ENCODE measurements at places on chromosomes 12 and 14. TPM values are rescaled to one million over a fixed set of nuclear protein-coding genes. Genes with fewer than 3 reads are reported as not detected.

SMAGP gene
- 8.6 TPM for total RNA-seq

COA8 gene
- 15.2 TPM for total RNA-seq

GDF11 gene
- 0.78 TPM for total RNA-seq

TMEM106C gene
- total RNA-seq: 47.0 TPM

ALDH1L2 gene
- 31.1 TPM for total RNA-seq

TCL1B gene
- total RNA-seq: not detected

TMEM120B gene
- total RNA-seq: 14.2 TPM

TARBP2 gene
- total RNA-seq: 36.6 TPM

GRCh38 chr14:60735416-60735815, 855 bp downstream of the MNAT1 start:
- H3K4me1 ChIP-seq: peaks cover 21% of the 10 kb centered on the region
- H3K27me3 ChIP-seq: no peaks in the 10 kb centered on the region
- H3K4me3 ChIP-seq: no peak overlapping the region
- H3K36me3 ChIP-seq: no peaks in the 10 kb centered on the region
- DNase-seq: no peak
- no peak overlapping the region for H3K27ac ChIP-seq

- peak overlapping the region; percentile 66 for H3K27ac ChIP-seq
- no peak overlapping the region for H3K4me3 ChIP-seq
- no peak for DNase-seq
These were observed 3.9 kb downstream of the AJUBA start for GRCh38 chr14:22978487-22978837.

DNA sequence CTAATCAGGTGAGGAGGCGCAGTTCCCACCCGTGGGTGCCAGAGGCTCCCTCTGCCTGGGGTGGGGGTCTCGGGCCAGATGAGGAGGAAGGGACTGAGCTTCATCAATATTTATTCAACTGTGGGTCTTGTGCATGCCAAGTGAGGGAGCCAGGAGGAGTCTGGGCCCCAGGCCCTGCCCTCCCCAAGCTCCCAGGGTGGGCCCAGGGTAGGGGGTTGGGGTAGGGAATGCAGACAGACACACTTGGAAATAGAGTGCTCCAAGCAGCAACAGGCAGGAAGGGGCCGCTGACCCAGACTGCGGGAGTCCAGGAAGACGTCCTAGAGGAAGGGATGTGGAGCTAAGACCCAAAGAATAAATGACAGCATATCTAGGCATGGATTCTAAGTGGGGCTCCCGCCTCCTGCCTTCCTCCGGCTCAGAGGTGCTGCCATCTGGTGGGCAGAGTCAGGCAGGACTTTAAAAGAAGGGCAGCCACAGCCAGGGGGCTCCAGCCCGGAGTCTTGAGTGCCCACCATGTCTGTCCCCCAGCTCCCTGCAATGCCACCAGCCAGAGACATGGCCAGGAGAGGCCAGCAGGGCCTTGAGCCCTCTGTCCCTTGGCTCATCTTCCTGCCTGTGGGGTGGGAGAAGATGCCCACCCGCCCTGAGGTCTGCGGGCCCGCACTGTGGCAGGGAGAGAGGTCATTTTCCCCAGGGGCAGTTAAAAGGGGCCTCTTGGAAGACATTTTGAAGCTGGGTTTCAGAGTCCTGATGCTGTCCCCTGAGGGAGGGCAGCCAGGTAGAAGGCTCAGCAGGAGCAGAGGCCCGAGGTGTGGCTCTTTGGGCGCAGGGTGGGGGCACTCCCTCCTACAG, 70.1 kb downstream of the PHETA1 start:
- H3K4me1 ChIP-seq: no peaks in the 10 kb centered on the region
- H3K36me3 ChIP-seq: no peaks in the 10 kb centered on the region
- H3K4me3 ChIP-seq: no peak overlapping the region
- H3K27ac ChIP-seq: no peak overlapping the region
- H3K27me3 ChIP-seq: no peaks in the 10 kb centered on the region
- peak; percentile 48 for DNase-seq

DNA sequence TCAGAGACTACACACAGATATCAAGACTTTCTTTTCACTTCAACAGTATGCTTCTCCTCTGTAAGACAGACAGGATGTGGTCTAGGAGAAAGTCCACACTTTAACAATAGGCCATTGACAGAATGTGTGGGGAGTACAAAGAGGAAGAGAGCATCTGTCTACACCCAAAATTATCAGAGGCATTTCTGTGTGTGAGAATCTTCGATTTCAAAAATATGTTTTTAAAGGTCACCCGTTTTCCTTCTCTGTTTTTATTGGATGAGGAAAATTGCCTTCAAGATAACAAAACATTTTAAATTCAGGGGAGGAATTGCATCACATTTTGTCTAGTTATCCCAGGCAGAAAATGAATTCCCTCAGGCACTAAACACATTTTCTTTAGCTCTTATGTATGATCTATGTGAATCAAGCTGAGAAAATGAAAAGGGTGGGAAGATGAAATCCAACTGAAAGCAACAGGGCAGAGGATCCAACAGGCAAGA, 16.4 kb downstream of the NAV3 start:
- H3K4me3 ChIP-seq: no peak overlapping the region
- no peak for DNase-seq
- H3K27ac ChIP-seq: no peak overlapping the region
- no peaks in the 10 kb centered on the region for H3K27me3 ChIP-seq
- no peaks in the 10 kb centered on the region for H3K4me1 ChIP-seq

DNA sequence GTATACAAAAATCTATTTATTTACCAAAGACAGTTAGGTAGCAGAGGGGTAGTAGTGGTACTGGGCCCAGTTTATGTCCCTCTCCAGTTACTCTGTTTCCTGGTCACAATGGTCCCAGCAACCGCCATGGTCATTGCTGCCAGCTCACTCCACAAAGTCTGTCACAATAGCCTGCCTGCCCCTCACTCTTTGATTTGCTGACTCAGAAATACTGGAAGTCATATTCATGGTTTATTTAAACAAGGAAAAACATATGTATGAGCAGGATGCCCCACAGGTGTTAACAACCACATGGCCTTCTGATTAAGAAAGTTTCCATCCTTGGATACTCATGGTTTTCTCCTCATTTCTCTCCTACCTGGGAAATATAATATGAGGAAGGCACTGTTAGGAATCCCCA, 49.2 kb downstream of the TSHR start:
- no peak overlapping the region for H3K4me3 ChIP-seq
- no peak overlapping the region for H3K27ac ChIP-seq
- H3K36me3 ChIP-seq: no peaks in the 10 kb centered on the region
- DNase-seq: no peak
- H3K4me1 ChIP-seq: no peaks in the 10 kb centered on the region

DNA sequence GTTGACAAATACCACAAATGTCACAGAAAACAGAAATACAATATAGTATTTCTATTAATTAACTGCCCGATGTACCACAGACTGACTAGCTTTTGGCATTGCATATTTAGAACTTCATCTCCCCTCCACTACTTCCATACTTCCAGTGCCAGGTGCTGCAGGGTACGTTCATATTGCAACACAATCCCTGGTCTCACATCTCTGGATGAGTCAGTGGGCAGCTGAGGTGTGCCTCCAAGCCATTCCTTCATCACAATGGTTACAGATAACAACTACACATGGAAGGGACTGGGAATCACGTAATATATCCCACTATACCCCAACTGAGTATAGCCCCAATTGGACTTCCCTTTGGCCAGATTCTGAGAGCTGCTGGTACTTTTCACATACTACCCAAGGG, 31.1 kb downstream of the CCDC198 start:
- H3K36me3 ChIP-seq: no peaks in the 10 kb centered on the region
- no peak overlapping the region for H3K4me3 ChIP-seq
- H3K27me3 ChIP-seq: no peaks in the 10 kb centered on the region
- DNase-seq: no peak

- H3K27me3 ChIP-seq: no peaks in the 10 kb centered on the region
- no peak overlapping the region for H3K4me3 ChIP-seq
- no peaks in the 10 kb centered on the region for H3K36me3 ChIP-seq
These were observed 45.4 kb downstream of the KDM2B start for GRCh38 chr12:121535150-121536053.

- H3K4me3 ChIP-seq: no peak overlapping the region
- no peaks in the 10 kb centered on the region for H3K27me3 ChIP-seq
- peaks cover 16% of the 10 kb centered on the region for H3K4me1 ChIP-seq
- no peak for DNase-seq
- peak overlapping the region; percentile 78 for H3K27ac ChIP-seq
These were observed 25.7 kb downstream of the MOK start for GRCh38 chr14:102279282-102279681.

- H3K4me3 ChIP-seq: peak overlapping the region; percentile 51
- peak overlapping the region; percentile 93 for H3K27ac ChIP-seq
- H3K36me3 ChIP-seq: no peaks in the 10 kb centered on the region
- H3K4me1 ChIP-seq: peaks cover 76% of the 10 kb centered on the region
- H3K27me3 ChIP-seq: no peaks in the 10 kb centered on the region
- DNase-seq: peak; percentile 46
These were observed 817 bp downstream of the STXBP6 start for GRCh38 chr14:25049093-25049567.

GRCh38 chr14:105330491-105330895, 15.9 kb downstream of the PACS2 start:
- H3K4me3 ChIP-seq: no peak overlapping the region
- H3K36me3 ChIP-seq: no peaks in the 10 kb centered on the region
- no peak overlapping the region for H3K27ac ChIP-seq
- H3K4me1 ChIP-seq: peaks cover 59% of the 10 kb centered on the region
- H3K27me3 ChIP-seq: no peaks in the 10 kb centered on the region
- DNase-seq: no peak

- H3K27me3 ChIP-seq: no peaks in the 10 kb centered on the region
- no peak overlapping the region for H3K4me3 ChIP-seq
- no peaks in the 10 kb centered on the region for H3K36me3 ChIP-seq
- DNase-seq: no peak
These were observed 40.3 kb downstream of the PEX5 start for GRCh38 chr12:7229741-7230140.

DNA sequence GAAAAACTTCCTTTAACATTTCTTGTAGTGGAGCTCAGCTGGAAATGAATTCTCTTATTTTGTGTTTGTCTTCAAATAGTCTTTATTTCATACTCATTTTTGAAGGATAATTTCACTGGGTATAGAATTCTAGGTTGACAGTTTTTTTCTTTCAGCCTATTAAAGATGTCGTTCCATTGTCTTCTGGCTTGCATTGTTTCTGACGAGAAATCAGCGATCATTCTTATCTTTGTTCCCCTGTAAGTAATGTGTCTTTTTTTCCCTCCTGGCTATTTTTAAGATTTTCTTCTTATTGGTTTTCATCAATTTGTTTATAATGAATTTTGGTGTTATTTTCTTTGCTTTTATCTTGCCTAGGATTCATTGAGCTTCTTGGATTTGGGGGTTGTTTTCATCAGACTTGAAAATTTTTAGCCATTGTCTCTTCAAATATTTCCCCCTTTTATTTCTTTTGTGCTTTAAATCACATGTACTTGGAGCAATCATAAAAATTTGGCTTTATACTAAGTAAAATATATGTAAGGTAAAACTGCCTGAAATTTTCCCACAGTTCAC, 89.4 kb downstream of the UNC79 start:
- H3K27me3 ChIP-seq: no peaks in the 10 kb centered on the region
- H3K4me3 ChIP-seq: no peak overlapping the region
- H3K27ac ChIP-seq: no peak overlapping the region
- H3K36me3 ChIP-seq: no peaks in the 10 kb centered on the region
- DNase-seq: no peak

- no peak for DNase-seq
- no peaks in the 10 kb centered on the region for H3K36me3 ChIP-seq
- H3K4me3 ChIP-seq: no peak overlapping the region
- H3K4me1 ChIP-seq: peaks cover 66% of the 10 kb centered on the region
- H3K27ac ChIP-seq: no peak overlapping the region
These were observed 1.2 kb downstream of the NKX2-1 start for GRCh38 chr14:36518586-36519430.

GRCh38 chr14:71063351-71063750, 156.1 kb downstream of the PCNX1 start:
- no peak overlapping the region for H3K27ac ChIP-seq
- peaks cover 6% of the 10 kb centered on the region for H3K36me3 ChIP-seq
- DNase-seq: no peak
- H3K4me3 ChIP-seq: no peak overlapping the region
- H3K4me1 ChIP-seq: no peaks in the 10 kb centered on the region
- no peaks in the 10 kb centered on the region for H3K27me3 ChIP-seq

GRCh38 chr14:55902241-55902640, 216.0 kb upstream of the PELI2 start:
- no peaks in the 10 kb centered on the region for H3K27me3 ChIP-seq
- no peak overlapping the region for H3K27ac ChIP-seq
- H3K36me3 ChIP-seq: no peaks in the 10 kb centered on the region
- H3K4me1 ChIP-seq: no peaks in the 10 kb centered on the region

GRCh38 chr12:82517027-82517426, 158.7 kb downstream of the METTL25 start:
- H3K27me3 ChIP-seq: no peaks in the 10 kb centered on the region
- H3K4me3 ChIP-seq: no peak overlapping the region
- DNase-seq: peak; percentile 4
- H3K4me1 ChIP-seq: peaks cover 5% of the 10 kb centered on the region
- no peaks in the 10 kb centered on the region for H3K36me3 ChIP-seq
- no peak overlapping the region for H3K27ac ChIP-seq

DNA sequence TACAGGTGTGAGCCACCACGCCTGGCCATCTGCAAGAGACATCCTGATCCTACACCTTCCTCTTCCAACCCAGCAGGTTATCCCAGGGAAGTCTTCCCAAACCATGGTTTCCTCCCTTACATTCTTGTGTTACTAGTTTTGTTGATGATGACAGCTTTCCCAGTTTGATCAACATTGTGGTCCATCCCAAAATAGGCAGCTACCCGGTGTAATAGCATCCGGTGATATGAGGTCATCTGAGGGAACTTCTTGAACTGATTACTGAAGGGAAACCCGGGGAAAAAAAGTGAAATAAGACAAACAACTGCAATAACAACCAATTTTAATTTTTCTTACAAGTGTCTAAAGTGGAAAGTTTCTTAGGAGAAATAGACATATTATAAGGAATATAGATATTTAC, 45.3 kb upstream of the STAC3 start:
- no peak for DNase-seq
- no peaks in the 10 kb centered on the region for H3K27me3 ChIP-seq
- H3K4me3 ChIP-seq: no peak overlapping the region
- no peaks in the 10 kb centered on the region for H3K4me1 ChIP-seq

- H3K36me3 ChIP-seq: no peaks in the 10 kb centered on the region
- no peak overlapping the region for H3K4me3 ChIP-seq
- H3K27ac ChIP-seq: no peak overlapping the region
- DNase-seq: peak; percentile 63
- peaks cover 21% of the 10 kb centered on the region for H3K4me1 ChIP-seq
- no peaks in the 10 kb centered on the region for H3K27me3 ChIP-seq
These were observed 96.9 kb downstream of the FIGNL2 start for GRCh38 chr12:51751661-51752060.

DNA sequence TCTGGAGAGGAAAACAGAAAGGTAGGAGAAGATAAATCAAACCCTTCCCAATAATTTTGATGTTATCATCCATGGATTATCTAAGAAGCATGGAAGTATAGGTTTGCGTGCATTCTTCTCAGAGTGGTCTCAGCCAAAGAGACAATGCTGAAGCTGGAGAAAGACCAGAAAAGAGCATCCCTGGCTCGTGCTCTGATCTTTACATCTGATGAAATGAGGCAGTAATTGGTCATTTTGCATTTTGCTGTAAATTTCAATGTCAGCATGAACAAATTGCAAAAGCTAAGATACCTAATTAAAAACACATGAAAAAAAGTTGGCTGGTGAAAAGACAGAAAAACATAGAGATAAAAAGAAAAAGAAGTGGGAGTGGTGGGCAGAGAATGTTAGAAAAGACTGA, 252.4 kb downstream of the ITPR2 start:
- H3K4me3 ChIP-seq: no peak overlapping the region
- H3K36me3 ChIP-seq: no peaks in the 10 kb centered on the region
- H3K27me3 ChIP-seq: no peaks in the 10 kb centered on the region

Measured in body of pancreas (tissue), 4 donors.